Fibroblast of skin of scalp (primary cell): ENCODE measurements at places on chromosomes 16 and 17.

DNA sequence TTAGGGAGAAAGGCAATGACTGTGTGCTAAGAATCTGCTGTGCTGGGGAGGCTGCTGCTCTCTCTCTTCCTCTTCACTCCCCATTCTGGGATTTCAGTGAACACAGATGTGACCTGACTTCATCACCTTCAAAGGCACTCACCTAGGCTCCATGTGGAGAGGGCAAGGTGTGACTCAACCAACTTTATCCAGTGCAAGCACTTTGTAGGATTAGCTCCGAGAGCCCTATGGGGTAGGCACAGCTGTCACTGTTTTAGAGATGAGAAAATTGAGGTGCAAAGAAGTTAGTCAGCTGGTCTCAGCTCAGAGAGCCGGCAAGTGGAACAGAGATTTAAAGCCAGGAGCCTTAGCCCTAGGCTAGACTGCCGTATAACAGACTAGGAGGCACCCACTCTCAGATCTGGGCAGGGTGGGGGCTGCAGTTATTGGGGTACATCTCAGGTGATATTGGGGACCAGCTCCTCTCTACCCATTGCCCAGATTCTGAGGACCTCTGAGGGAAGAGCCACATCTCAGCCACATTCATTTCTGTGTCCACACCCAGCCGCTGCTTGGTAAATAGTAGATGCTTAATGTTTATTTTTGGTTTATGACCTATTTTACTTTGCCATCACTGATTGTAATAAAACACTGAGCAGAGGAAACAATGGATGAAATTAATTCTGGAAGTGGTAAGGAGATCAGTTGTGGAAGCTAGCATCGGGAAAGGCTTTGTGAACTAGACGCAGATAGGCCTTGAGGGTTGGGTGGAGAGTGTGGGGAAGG lies 138.8 kb downstream of the CCDC182 start:
- DNase-seq: no peak

GRCh38 chr16:50298075-50298460 lies 31.7 kb downstream of the ADCY7 start:
- DNase-seq: no peak

DNA sequence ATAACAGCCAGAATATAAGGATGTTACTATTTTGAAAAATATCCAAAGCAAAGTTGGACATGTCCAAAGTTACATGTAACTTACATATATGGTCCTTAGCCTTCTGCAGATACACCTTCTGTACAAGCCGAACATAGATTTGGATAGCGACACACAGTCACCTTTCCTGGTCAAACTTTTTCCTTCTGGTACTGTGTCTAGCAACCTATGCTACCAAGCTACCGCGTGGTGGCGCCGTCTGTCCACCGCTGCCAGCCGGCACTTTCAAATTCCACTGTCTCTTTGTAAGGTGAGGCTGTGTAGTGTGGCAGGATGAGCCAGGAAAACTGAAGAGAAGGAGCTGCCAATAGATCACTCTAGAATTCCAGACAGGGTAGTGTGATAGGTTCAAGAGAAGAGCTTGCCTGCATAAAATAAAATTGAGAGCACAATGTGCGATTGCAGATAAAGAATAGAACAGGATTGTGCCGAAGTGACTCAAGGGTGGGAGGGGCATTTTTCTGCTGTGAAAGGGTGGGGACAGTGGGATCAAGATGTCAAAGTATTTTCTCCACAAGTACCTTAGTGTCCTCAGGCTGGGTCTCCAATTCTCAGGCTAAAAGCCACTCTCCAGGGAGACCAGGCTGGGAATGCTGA lies 366.9 kb downstream of the SLC39A11 start:
- DNase-seq: peak; percentile 49

DNA sequence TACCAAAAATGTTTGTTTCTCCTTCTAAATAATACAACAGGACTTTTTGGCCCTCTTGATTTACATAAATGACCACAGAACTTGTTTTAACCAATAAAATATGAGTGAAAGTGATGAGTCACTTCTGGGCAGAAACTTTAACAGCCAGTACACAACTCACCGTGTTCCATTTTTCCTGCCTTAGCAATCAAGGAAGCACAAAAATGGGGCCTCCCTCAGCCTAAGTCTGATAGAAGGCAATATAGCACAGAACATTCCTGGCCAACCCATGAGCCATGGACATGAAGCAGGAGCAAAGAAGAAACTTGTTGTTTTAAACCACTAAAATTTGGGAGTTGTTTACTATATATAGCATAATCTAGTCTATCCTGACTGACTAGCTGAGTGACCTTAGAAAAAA lies 61.1 kb upstream of the MTMR4 start:
- peak; percentile 49 for DNase-seq

DNA sequence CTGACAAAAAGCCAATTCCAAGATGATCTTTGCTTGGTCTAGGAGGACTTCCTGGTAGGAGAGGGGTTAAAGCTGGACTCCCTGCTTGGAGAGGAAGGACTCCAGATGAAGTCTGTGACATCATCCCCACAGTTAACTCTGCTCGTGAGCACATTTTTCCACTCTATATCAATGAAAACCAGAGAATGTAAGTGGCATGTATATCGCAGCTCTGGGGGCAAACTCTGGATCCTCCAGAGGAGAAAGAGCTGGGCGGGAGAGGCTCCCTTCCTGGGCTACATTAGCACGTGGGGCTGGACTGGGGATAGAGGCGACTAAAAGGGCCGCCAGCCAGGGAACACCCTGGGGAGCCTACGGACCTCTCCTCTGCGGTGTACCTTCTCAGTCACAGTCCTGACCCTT lies 34.1 kb downstream of the HIC1 start:
- DNase-seq: peak; percentile 85

DNA sequence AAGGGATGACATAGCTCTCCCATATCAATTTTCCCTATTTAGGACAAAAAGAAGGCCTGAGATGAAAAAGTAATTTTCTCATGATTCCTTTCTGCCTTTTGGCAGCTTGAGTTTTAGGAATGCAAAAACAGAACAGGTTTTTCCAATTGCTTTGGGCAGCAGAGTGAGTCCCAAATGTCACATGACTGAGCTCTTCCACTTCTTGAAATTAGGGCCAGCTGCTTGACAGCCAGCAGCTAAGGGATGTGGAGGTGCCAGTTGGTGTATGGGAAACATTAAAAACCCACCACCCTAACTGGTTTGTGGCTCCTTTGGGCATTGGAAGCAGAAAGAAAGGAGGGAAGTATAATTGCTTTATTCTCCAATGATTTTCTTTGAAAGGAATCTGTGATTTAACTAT lies 133.8 kb upstream of the FAM20A start:
- DNase-seq: no peak

- no peak for DNase-seq
Observed at GRCh38 chr16:12511708-12512107, 292.0 kb downstream of the CPPED1 start.

DNA sequence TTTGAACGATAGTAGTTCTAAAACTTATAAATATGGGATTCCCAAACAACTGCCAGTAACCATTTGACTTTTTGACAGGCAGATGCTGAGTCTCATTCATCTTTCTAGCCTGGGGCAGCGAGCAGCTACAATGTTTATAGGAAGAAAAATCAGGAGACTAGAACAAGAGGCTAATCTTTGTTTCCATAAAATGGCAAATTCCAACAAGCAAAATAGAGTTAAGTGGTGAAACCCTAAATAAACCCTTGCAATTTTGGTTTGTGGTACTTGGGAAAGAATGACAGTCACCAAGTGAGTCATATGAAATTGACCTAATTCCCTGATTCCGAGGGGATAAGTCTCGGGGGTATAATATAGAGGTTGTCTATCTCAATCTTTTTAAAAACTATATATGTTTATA lies 27.3 kb upstream of the HS3ST2 start:
- peak; percentile 19 for DNase-seq
